Activated T-cell treated with anti-CD3 and anti-CD28 coated beads, Interleukin-2, amount 50 U/mL, for 24 hours (primary cell): ENCODE measurements at places on chromosomes 5 and 9.
A peak's percentile ranks its signal among the peaks of the same experiment; 100 is the strongest.

DNA sequence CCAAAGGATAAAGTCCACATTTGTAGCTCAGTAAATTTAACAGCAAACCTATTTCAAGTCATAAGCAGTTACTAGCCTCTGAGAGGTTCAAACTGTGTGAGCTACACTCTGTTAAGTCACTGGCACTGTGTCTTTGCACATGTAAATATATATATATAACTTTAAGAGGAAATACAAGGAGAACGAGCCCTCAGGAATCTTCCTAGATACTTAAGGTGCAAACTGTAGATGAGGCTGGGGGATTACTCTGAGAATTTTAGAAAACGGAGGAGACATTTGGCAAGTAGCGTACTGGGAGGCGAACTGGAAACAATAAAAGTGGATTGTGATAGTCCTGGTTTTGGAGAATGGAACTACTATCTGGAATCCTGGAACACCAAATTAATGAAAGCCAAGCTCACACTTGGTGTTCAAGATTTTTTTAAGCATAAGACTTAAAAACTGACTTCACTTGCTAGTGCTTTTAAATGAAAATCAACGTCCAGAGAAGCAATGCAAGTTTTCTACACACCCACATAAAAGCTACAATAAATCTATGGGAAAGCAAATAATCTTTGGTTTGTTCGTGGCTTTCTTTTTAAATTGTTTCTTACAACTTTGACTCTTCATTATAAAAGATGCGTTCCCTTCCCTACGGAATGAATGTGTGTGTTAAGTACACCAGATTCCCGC lies 1057.0 kb upstream of the DMAC1 start:
- no peak for DNase-seq

GRCh38 chr5:98106116-98107031 lies 667.1 kb upstream of the RGMB start:
- no peak for DNase-seq

DNA sequence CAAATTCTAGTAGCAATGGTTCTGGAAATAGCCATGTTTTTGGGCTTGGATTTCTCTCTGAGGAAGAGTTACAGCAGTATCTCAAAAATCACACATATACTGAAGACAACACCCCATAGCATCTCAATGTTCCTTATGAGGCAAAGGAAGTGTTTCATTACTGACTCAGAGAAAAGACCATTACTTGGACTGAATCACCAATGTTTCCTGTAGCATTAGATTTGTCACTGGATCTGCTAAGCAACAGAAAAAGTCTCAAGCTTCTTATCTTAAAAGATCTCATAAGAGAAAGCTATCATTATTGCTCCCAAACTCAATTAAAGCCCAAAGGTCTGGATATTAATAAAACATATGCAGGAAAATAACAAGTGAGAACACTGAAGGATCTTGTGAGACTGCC lies 272.4 kb downstream of the ADAMTS6 start:
- DNase-seq: no peak

- no peak for DNase-seq
These were observed 75.7 kb upstream of the CCDC112 start for GRCh38 chr5:115372146-115372545.

GRCh38 chr5:638501-639252 lies 26.5 kb downstream of the CEP72 start:
- DNase-seq: peak; percentile 18

- DNase-seq: no peak
These were observed 50.9 kb upstream of the PPP1R2B start for GRCh38 chr5:156799171-156799570.

GRCh38 chr5:34740389-34740806 lies 84.3 kb downstream of the RAI14 start:
- DNase-seq: no peak

- DNase-seq: no peak
These were observed 247.0 kb downstream of the AOPEP start for GRCh38 chr9:94973451-94973941.

DNA sequence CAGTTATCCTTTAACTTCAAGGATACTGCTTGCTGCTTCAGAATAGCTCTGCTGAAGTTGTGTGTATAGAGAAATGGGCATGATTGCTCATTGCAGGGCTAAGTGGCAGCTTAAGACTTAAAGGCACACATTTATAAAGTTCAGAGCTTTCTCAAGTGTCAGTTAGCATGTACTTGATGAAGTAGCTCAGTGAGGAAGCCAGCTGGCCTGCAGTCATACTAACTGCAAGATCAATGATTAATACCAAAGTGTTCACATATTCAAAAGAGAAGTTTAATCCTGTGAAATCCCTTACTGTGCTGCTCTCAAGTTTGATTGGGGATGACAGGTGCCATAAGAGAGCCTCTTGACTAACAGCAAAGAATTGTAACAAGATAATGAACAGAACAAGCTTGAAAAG lies 483.4 kb upstream of the NUDT12 start:
- DNase-seq: no peak

DNA sequence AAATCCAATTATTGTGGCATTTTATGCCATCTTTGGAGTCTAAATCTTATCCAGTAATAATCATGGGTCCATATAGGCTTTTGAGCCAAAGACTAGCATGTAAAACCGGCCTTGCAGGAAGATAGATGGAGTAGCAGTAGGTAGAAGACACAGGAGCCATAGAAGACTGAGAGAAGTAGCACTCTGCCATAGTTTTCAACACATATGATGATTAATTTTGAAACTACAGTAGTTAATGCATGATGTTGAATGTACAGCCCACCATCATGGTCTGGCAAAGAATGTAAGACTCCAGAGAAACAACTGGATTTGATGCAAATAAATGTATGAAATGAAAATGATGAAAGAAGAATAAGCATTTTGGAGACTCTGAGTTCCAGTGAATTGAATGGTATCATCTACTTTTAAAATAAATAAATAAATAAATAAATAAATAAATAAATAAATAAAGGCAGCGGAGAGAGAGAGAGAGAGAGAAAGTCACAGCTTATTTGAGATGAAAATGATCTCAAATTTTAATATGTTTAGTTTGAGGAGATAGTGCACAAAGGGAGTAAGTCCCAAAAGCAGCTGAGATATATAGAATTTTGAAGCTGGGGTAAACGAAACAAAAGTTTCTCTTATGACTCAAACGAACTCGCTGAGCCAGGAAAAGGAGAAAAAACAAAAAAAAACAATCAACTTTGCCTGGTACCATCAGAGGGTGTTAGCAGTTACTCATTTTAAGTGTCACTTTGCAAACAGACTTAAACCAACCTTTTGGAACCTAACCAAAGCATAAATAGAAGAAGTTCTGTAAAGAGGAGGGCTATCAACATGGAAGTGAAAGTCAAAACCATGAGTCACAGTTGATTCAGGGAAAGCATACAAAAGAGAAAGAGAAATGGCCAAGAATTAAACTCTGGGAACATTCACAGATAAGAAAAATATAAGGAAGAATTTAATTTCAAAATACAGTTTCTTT lies 388.7 kb downstream of the CETN3 start:
- no peak for DNase-seq

- DNase-seq: no peak
These were observed 542.3 kb downstream of the PDE4D start for GRCh38 chr5:59351076-59351794.

- no peak for DNase-seq
These were observed 93.5 kb upstream of the RIOK2 start for GRCh38 chr5:97276474-97277120.

- no peak for DNase-seq
These were observed 350.5 kb downstream of the ADGRV1 start for GRCh38 chr5:90909101-90909503.

- no peak for DNase-seq
These were observed 79.3 kb upstream of the CCDC152 start for GRCh38 chr5:42677156-42677842.

GRCh38 chr9:120109242-120109641 lies 470.7 kb downstream of the CDK5RAP2 start:
- no peak for DNase-seq

DNA sequence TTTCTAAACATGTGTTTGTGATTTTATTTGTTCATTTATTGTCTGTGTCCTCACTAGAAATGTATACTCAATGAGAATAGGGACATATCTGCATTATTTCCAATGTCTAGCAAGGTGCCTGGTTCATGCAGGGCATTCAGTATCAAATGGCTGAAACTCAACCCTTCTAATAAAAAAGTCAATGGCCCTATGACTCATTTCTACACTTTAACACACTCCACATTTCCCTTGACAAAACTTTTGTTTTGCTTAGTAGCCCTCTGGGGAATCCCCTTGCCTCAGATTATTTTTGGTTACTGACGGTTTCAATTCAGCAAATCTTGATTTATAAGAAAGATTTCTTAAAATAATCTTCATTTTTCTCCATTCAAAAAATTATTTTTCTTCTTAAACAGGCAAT lies 206.0 kb upstream of the DMRTA1 start:
- DNase-seq: no peak

GRCh38 chr5:1553539-1554409 lies 30.0 kb upstream of the LPCAT1 start:
- no peak for DNase-seq

DNA sequence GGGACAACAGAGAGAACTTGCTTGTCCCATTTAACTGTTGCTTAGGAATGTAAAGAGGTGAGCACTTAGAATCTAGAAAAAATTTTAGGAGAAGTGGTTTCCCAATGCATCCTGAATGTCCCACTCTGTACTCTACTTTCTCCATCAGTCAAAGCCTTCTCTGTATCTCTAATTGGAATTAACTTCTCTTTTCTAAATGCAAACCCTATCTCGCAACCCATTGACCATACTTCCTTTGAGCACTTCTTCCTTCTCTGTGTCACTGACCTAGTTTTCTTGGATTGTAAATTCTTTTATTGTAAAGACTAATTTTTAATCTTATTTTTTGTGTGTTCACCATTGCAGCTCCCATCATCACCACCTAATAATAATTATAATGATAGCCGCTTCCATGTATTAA lies 33.3 kb downstream of the ADRB2 start:
- DNase-seq: no peak
